ENCODE measurements at places on chromosomes 7 and 10. TPM values are rescaled to one million over a fixed set of nuclear protein-coding genes. Genes with fewer than 3 reads are reported as not detected.

Gene FAM241B
- total RNA-seq = 1.2 TPM

Gene CPA2
- total RNA-seq = 2.0 TPM

Gene PNLIPRP3
- total RNA-seq = not detected

Gene ABCC2
- total RNA-seq = 0.24 TPM

Gene FRMPD2
- not detected for total RNA-seq

Gene FBXO24
- 0.10 TPM for total RNA-seq

- H3K27ac ChIP-seq = no peak overlapping the region
- peak; percentile 43 for DNase-seq
- no peaks in the 10 kb centered on the region for H3K27me3 ChIP-seq
These were observed 1.5 kb downstream of the PCLO start for GRCh38 chr7:83161186-83161585.

GRCh38 chr7:128812514-128813168 lies 17.6 kb upstream of the FLNC start:
- no peaks in the 10 kb centered on the region for H3K27me3 ChIP-seq
- peaks cover 5% of the 10 kb centered on the region for H3K4me1 ChIP-seq
- no peak for DNase-seq
- no peak overlapping the region for H3K27ac ChIP-seq
- H3K36me3 ChIP-seq = no peaks in the 10 kb centered on the region
- no peak overlapping the region for H3K4me3 ChIP-seq

- no peak overlapping the region for H3K27ac ChIP-seq
- H3K36me3 ChIP-seq = no peaks in the 10 kb centered on the region
- H3K27me3 ChIP-seq = no peaks in the 10 kb centered on the region
- no peaks in the 10 kb centered on the region for H3K4me1 ChIP-seq
- H3K4me3 ChIP-seq = no peak overlapping the region
These were observed 68.2 kb downstream of the MYL10 start for GRCh38 chr7:101560856-101561255.

GRCh38 chr7:5697754-5698424 lies 83.6 kb downstream of the RNF216 start:
- H3K36me3 ChIP-seq = peaks cover 3% of the 10 kb centered on the region
- H3K4me1 ChIP-seq = peaks cover 45% of the 10 kb centered on the region
- no peak overlapping the region for H3K4me3 ChIP-seq
- DNase-seq = no peak
- no peaks in the 10 kb centered on the region for H3K27me3 ChIP-seq

- H3K4me1 ChIP-seq = peaks cover 82% of the 10 kb centered on the region
- DNase-seq = no peak
- peaks cover 49% of the 10 kb centered on the region for H3K36me3 ChIP-seq
- H3K4me3 ChIP-seq = no peak overlapping the region
- peak overlapping the region; percentile 99 for H3K27ac ChIP-seq
These were observed 65.1 kb downstream of the MET start for GRCh38 chr7:116736927-116737715.

DNA sequence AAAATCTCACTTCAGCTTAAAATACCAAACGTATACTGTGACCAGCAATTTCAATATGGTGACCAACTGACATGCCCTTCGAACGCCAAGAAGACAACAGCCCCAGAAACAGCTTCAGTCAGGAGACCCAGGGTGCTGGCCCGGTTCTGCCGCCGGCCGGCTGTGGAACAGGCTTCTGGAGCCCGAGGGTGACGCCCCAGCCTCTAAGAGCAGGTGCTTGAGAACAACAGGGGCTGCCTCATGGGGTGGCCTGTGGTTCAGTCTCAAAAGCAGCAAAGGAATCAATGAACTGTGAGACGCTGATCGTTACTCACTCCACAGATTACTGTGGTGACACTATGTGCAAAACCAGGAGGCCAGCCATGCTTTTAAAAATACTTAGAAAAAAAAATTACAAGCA lies 17.3 kb downstream of the GPER1 start:
- no peak overlapping the region for H3K4me3 ChIP-seq
- H3K27ac ChIP-seq = no peak overlapping the region
- H3K27me3 ChIP-seq = no peaks in the 10 kb centered on the region
- DNase-seq = no peak
- peaks cover 17% of the 10 kb centered on the region for H3K4me1 ChIP-seq

DNA sequence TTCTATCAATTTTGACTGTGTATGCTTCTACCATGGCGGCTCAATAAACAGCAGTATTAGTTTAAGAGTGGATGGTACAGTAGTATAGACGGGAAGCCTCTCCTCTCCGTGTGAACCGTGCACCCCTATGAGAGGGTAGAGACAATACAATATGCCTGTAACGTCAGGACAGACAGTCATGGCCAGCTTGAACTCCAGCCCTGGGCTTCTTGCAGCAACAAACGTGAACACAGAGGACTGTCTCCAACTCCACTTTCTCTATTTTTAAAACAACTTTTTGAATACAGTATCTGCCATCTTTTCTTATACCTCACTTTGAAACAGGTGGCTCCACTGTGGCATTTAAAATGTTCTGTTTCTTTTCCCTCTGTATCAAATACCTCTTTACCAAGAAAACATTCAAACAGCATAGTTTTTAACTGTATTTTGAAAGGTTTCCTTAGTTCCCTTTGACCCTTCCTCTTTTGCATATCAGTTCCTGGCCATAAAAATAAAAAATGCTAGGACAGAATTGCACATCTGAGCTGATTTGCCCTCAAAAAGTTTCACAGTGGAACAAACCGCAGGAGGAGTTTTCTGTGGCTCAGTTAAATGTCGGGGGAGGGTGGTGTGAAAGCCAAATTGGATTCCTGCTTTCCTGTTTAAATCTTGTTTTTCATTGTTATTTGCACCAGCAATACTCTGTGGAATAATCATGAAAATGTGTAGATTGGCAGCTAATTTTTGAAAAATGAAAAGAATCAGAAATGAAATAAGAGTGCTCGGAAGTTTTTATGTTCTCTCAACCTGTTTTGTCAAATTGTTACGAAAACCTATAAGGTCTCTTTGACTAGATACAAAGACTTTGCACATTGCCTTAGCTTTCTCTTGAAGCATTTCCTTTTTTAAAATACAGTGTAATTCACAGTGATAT lies 8.0 kb downstream of the IKZF1 start:
- H3K4me3 ChIP-seq = no peak overlapping the region
- no peak overlapping the region for H3K27ac ChIP-seq
- H3K27me3 ChIP-seq = peaks cover 14% of the 10 kb centered on the region
- DNase-seq = no peak
- no peaks in the 10 kb centered on the region for H3K36me3 ChIP-seq

DNA sequence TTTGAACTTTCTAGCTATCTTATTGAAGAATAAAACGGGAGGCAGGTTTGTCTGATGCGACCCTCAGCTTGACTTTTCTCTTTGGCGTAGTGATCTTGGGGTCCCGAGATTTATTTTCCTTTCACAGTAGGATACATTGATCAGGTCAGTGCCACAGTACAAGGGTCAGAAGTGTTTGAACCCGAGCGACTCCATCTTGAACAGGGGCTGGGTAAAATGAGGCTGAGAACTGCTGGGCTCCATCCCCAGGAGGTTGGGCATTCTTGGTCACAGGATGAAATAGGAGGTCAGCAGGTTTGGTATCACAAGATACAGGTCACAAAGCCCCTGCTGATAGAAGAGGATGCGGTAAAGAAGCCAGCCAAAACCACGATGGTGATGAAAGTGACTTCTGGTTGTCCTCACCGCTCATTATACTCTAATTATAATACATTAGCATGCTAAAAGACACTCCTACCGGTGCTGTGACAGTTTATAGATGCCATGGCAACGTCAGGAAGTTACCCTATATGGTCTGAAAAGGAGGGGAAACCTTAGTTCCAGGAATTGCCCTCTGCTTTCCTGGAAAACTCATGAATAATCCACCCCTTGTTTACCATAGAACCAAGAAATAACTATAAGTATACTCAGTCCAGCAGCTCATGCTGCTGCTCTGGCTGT lies 3.0 kb upstream of the TECPR1 start:
- no peak overlapping the region for H3K27ac ChIP-seq
- no peak for DNase-seq
- no peak overlapping the region for H3K4me3 ChIP-seq
- no peaks in the 10 kb centered on the region for H3K36me3 ChIP-seq
- H3K27me3 ChIP-seq = no peaks in the 10 kb centered on the region

GRCh38 chr7:106110885-106111654 lies 1.0 kb downstream of the SYPL1 start:
- DNase-seq = no peak
- peaks cover 3% of the 10 kb centered on the region for H3K36me3 ChIP-seq
- peak overlapping the region; percentile 89 for H3K4me3 ChIP-seq
- peak overlapping the region; percentile 84 for H3K27ac ChIP-seq
- H3K27me3 ChIP-seq = no peaks in the 10 kb centered on the region

DNA sequence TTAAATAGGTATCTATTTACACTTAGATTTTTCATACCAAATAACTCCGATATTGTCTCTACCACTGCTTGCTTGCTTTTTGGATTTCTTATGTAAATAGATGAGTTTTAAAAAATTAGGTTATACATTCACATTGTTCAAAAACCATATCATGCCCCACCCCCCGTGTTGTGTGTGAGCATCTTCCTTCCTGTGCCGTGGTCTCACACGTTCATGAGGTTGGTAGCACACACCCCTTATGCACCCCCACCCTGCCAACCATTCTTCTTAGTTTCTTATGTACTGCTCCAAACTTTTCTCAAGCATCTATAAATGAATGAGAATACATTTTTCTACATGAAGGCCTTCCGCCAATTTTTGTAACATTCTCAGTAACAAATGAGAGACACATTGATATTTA lies 115.6 kb downstream of the FANK1 start:
- no peaks in the 10 kb centered on the region for H3K36me3 ChIP-seq
- no peaks in the 10 kb centered on the region for H3K27me3 ChIP-seq

- peaks cover 46% of the 10 kb centered on the region for H3K27me3 ChIP-seq
- H3K4me3 ChIP-seq = no peak overlapping the region
- no peaks in the 10 kb centered on the region for H3K36me3 ChIP-seq
- DNase-seq = no peak
These were observed 14.7 kb downstream of the CNPY1 start for GRCh38 chr7:155531681-155532080.

DNA sequence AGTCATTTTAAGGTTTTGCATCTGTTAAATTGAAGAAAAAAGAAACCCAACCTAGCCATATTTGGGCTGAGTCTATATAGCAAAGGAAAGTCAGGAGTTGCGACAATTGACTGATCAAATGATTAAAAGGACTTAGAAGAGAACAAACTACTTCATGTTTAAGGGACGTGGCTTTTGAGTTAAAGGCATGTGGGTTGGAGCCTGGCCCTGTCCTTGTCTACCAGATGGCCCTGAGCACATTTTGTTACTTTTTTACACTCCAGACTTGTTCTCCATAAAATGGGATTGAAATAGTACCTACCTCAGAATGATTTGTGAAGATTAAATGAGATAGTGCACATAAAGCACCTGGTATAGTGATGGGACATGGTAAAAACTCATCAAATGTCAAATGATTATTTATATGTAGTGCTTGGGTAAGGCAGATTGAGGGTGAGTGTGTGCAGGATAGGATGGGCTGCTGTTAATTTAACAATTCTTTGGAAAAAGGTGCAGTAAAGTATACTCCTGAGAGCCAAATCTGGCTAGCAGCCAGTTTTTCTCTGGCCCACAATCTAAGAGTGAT lies 168.3 kb downstream of the KIF20B start:
- no peak overlapping the region for H3K4me3 ChIP-seq
- no peaks in the 10 kb centered on the region for H3K4me1 ChIP-seq
- no peak overlapping the region for H3K27ac ChIP-seq
- H3K36me3 ChIP-seq = no peaks in the 10 kb centered on the region

DNA sequence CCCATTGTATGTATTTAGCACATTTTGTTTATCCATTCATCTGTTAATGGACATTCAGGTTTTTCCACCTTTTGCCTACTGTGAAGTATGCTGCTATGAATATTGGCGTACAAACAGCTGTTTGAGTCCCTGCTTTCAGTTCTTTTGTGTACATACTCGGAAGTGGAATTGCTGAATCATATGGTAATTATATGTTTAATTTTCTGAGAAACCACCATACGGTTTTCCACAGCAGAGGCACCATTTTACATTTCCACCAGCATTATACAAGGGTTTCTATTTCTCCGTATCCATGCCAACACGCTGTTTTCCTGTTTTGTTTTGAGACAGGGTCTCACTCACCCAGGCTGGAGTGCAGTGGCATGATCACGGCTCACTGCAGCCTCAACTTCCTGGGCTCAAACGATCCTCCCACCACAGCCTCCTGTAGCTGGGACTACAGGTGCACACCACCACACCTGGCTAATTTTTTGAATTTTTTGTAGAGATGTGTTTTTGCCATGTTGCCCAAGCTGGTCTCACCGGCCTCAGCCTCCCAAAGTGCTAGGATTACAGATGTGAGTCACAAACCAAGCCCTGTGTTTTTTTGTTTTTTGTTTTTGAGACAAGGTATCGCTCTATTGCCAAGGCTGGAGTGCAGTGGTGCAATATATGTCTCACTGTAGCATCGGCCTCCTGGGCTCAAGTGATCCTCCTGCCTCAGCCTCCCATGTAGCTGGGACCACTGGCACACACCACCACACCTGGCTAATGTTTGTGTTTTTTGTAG lies 22.1 kb upstream of the FBXW4 start:
- H3K27ac ChIP-seq = peak overlapping the region; percentile 1
- no peaks in the 10 kb centered on the region for H3K27me3 ChIP-seq
- peaks cover 8% of the 10 kb centered on the region for H3K4me1 ChIP-seq
- DNase-seq = no peak
- H3K4me3 ChIP-seq = no peak overlapping the region

All from SJCRH30 (cell line).